ENCODE measurements at places on chromosomes 4 and X.

DNA sequence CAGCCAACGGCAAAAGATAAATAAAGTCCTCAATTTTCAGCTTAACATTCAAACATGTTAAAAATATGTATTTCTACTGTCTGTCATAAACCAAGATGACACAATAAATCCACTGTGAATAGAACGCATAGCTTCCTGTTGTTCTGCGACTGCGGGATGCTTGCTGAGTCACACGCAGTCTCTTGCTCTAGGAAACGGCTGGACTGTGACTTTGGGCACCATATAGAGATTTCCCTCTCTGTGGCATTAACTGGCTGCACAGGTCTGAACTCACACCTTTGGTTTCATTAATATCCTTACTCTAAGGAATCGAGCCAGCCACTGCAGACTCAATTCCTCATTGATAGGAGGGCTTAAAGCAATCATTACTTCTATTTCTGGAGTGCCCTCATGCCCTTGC is 8.4 kb downstream of the BEND4 start:
- DNase-seq = no peak

DNA sequence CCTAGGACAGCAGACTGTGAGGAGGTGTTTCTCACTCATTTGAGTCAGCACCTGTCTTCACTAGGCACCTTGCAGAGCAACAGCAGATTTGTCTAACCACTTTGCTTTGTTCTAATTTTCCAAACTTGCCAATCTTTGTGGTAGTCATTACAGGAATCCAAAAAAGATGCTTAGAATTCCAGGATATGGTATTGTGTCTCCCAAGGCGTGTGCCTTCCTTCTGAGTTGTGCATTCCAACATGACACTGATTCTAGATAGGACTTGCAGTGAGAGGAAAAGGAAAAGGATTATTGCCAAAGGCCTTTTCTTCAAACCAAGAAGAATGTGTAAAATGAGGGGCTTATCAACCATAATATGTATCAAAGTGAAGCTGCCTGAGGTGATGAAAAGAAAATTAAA is 126.2 kb downstream of the MAPK10 start:
- DNase-seq = no peak

DNA sequence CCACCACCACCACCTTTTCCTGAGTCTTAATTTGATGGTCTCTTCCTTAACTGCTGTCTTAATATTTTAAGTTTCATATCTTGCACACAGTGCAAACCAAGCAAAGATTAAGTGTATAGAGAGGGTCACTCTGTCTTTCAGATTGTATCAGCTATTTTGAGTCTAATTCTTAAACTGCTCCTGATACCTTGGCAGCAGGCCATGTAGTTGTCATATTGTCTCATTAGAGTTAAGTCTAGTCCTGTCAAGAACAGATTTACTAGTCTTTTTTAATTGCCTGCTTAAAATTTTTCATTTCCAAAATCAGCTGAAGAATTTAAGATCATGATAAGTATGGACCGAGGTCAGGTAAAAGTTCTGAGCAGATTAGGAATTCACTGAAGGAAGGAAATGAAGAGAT is 51.5 kb downstream of the FHIP1A start:
- DNase-seq = no peak

GRCh38 chrX:111719426-111720210 is 38.6 kb downstream of the ALG13 start:
- no peak for DNase-seq

DNA sequence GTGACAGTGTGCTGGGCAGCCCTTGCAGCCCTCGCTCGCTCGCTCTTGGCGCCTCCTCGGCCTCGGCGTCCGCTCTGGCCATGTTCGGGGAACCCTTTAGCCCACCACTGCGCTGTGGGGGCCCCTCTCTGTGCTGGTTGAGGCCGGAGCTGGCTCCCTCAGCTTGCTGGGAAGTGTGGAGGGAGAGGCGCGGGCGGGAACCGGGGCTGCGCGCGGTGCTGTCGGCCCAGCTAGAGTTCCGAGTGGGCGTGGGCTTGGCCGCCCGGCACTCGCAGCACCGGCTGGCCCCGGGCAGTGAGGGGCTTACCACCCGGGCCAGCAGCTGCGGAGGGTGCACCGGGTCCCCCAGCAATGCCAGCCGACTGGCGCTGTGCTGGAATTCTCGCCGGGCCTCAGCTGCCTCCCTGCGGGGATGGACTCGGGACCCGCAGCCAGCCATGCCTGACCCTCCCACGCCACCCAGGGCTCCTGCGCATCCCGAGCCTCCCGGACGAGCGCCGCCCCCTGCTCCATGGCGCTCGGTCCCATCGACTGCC is 770.1 kb upstream of the GALNTL6 start:
- DNase-seq = no peak

- DNase-seq = no peak
These were observed 1514.8 kb downstream of the RPA4 start for GRCh38 chrX:98398542-98398941.

DNA sequence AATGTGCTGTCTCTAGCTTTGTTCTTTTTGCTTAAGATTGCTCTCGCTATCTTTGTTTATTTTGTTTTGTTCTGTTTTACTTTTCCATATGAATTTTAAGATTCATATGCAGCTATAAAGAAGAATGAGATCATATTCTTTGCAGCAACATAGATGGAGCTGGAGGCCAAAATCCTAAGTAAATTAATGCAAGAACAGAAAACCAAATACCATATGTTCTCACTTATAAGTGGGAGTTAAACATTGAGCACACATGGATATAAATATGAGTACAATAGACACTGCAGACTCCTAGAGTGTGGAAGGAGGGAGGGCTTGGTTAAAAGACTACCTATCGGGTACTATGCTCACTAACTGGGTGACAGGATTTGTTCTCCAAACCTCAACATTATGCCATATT is 237.8 kb downstream of the TRAM1L1 start:
- no peak for DNase-seq

DNA sequence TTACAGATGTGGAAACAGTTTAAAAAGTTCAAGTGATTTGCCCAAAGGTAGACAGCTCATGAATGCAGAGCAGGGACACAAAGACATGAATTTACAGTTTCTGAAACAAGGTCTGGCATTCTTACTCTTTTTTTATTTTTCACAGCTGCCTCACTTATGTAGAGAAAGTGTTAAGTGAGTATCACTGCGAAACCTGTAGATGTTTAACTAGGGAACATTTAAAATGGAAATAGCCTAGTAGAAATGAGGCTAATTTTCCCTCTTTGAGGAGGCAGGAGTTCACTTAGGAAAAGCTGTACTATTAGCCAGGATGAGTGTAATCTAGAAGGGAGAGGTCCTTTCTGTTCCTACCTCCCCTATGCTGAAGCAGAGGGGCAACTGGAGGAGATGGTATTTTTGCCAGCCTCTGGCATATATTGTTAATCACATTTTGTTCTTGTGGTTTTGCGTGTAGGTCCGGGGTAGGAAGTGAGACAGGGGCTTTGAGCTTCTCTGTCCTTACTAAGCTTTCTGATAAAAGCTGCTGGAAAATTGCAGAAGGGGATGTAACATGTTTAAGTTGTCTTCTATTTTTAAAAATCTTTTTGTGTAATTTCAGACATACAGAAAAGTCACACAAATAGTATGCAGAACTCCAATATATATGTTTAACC is 492.8 kb upstream of the NR3C2 start:
- no peak for DNase-seq

DNA sequence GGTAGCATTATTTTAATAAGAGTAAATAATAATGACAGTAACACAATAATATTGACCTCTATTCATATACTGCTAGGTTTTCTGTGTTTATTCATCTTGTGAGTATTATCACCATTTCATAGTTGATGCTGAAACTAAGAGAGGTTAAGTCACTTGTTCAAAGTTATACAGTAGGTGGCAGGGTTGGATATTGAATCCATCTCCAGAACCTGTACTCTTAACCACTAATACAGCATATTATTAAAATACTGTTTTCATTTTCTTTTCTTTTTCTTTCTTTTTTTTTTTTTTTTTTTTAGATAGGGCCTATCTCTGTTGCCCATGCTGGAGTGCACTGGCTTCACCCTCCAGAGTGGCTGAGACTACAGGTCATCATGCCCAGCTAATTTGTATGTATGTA is 7.1 kb upstream of the ELF2 start:
- no peak for DNase-seq

- DNase-seq = no peak
These were observed 30.6 kb upstream of the IL9R start for GRCh38 chrX:155966876-155967275.

GRCh38 chrX:63354484-63354883 is 3.4 kb upstream of the SPIN4 start:
- no peak for DNase-seq

DNA sequence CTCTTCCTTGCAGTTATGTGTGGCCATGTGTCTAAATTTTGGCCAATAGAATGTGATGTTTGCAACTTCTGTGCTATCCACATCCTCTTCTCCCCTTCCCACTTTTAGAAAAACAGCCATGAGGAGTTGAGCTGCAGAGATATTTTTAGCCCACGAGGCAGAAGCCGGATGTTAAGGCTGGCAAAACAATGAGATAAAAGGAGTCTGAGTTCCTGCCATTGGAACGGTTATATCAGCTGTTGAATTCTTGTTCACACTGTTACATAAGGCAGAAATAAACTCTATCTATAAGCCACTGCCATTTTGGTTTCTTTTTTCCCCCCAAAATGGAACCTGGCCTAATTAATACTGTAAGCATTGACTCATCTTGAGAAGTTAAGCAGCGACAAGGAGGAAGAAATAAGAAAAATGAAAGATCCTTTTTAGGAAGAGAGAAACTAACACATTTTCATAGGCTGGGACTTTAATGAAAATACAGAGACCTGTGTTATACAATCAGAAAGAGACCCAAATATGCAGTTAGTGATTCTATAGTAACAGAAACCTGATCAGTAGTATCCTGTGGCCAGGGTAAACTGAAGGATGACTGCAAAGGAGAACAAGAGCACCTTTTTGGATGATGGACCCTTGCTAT is 200.5 kb downstream of the INPP4B start:
- no peak for DNase-seq
